ENCODE measurements at places on chromosomes 7 and 10. TPM values are rescaled to one million over a fixed set of nuclear protein-coding genes. Genes with fewer than 3 reads are reported as not detected.

GRCh38 chr10:74107391-74107790 is 43.2 kb downstream of the AP3M1 start:
- DNase-seq: no peak

- no peak for DNase-seq
These were observed 23.0 kb downstream of the ZNF518A start for GRCh38 chr10:96153070-96153469.

GRCh38 chr7:149010451-149010850 is 17.9 kb downstream of the PDIA4 start:
- DNase-seq: no peak

DNA sequence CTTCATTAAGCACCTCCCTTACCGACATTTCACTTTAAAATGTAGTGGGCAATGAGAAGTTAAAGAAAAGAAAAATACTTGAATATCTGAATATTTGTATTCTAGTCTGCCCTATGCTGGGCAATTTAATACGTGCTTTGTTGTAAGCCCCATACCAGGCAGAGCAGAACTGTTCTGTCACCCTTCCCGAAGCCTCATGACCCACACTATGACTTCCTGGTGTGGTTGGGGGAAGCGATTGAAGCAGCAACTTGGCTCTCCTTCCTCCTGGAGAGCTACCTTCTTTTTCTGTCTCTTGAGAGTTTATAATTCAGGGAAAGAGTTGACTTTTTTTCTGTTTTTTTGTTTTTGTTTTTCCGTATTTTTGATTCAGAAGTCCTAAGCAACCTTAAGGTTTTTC is 243.7 kb downstream of the INHBA start:
- no peak for DNase-seq

- no peak for DNase-seq
These were observed 41.4 kb downstream of the AHCYL2 start for GRCh38 chr7:129266181-129266580.

DNA sequence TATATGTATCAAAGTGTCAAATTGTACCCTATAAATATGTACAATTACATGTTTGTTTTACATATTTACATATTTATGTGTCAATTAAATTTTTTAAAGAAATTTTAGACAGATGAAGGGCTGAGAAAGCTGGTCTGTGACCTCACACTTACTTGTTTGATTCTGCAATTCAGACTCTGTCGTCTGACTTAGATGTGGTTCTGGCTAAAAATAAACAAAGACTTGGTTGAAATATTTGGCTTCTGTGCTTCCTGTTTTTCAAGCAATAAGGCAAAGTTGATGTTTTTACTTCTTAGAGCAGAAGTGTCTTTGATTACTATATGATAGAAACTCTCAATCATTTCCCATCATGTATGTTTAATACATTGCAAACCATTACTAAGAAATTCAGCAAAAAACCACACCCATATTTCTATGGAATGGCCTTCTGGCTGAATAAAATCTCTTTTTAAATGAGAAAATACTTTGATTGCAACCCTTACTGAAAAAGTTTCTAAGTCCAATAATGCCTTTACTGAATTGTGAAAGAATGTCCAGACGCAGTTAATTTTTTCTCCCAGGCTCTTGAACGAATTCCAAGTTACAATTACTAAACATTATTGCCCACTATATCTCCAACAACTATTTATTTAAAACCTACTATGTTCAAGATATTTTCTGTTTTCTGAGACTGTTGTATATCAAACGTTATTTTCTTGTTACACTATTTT is 59.5 kb upstream of the PRKG1 start:
- no peak for DNase-seq

DNA sequence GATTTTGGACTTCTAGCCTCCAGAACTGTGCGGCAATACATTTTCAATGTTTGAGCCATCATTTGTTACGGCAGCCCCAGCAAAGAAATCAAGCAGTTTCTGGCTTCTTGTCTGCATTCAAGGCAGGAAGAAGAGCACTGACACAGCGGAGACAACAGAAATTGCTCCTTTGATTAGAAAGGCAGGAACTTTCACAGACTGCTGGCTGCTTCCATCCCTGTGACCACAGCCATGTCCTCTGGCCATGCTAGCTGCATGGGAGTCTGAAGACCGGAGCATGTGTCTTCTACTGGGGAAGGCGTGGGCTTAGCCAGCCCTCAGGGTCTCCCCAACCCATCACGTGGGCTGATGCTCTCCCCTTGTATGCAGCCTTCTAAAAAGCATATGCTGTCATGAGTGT is 19.1 kb downstream of the C10orf71 start:
- no peak for DNase-seq

GRCh38 chr7:26637610-26638009 is 226.8 kb downstream of the SKAP2 start:
- no peak for DNase-seq

GRCh38 chr7:105352018-105352612 is 36.6 kb downstream of the SRPK2 start:
- no peak for DNase-seq

DNA sequence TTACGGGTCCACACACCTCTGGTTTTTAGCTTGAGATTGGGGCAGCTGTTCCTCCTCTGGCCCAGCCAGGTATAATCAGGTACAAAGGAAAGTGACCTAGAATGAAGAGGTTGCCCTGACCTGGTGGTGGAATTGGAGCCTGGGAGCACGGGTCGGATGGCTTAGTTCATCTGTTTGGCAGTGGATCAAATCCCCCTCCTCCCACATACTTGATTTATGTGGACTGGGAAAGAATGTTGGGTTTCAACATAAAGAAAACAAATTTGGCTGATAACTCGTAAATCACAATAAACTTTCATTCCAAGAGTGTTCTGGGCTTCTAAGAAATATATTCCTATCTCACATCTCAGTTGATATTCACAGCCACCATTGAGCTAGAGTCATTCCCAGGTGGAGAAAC is 186.8 kb downstream of the CUX1 start:
- DNase-seq: no peak

DNA sequence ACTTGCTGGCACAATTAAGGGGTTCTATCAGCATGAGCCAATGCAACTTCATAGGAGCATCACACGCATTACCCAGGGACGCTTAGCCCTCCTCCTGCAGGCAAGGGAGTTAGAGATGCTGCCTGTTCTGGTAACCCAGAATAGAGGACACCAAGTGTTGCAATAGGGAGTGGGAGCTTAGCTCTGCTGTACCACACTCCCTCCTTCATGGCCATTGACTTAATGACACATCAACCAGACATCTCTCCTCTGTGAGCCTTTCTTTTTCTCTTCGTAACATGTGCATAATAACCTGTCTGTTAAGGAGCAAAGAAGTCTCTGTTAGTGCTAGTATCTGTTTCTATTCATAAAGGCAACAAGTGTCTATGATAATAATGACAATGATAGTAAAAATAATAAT is 282.4 kb downstream of the SORCS3 start:
- DNase-seq: no peak

- DNase-seq: no peak
These were observed 39.6 kb upstream of the SP8 start for GRCh38 chr7:20826243-20826642.

DNA sequence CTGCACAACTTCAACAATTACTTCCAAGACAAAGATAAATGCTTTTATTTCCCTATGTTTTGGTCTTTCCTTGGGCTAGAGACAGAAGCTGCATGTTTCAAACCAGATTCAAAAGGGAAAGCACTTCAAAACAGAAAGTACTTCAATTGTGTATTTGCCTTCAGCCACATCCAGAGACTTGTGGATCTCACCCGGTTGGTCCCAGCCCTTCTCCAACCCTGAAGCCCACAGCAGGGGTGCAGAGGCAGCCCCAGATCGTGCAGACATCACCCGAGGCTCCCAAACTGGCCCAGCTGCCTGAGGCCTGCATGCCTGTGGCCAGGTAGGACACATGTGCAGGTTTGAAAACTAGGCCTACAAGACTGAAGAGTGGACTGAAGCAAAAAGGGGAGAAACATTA is 80.8 kb downstream of the ALOX5 start:
- no peak for DNase-seq

- DNase-seq: no peak
These were observed 591.8 kb upstream of the ADARB2 start for GRCh38 chr10:2329082-2329481.

GRCh38 chr7:102407910-102408309 is 11.7 kb downstream of the PRKRIP1 start:
- DNase-seq: no peak

DNA sequence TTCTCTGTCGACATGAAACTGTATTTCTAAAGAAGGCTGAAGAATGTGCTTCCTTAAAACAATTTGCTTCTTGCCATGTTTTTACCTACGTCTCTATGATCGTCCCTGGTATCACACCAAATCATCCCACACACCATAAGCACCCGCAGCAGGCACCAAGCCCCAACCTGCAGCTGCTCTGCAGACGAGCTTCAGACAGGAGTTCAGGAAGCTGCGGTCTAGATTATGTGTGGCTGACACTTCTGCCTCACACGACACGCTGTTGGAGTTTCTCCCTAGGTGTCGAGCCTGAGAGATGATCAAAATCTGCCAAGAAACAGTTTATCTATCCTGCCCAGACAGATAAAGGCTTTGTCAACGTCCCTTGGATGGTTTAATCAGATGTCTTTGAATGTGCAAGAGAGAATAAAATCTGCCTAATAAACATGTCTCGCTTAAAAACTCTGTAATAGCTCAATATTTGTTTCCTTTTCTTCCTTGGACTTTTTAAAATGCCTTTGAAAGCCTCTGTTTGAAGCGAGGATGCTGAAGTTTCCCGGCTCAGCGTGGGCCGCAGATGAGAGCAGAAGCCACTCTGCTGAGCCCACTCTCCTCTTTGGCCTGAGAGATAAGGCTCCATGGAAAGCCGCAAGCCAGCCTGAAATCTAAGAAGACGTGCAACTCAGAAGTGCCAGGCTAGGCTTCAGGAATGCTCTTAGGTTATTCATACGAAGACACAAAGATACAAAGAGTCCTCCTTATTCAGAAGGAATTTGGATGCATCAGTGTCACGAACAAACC is 158.3 kb upstream of the PFKP start:
- no peak for DNase-seq

GRCh38 chr10:43024942-43025700 is 51.7 kb upstream of the RET start:
- no peak for DNase-seq

DNA sequence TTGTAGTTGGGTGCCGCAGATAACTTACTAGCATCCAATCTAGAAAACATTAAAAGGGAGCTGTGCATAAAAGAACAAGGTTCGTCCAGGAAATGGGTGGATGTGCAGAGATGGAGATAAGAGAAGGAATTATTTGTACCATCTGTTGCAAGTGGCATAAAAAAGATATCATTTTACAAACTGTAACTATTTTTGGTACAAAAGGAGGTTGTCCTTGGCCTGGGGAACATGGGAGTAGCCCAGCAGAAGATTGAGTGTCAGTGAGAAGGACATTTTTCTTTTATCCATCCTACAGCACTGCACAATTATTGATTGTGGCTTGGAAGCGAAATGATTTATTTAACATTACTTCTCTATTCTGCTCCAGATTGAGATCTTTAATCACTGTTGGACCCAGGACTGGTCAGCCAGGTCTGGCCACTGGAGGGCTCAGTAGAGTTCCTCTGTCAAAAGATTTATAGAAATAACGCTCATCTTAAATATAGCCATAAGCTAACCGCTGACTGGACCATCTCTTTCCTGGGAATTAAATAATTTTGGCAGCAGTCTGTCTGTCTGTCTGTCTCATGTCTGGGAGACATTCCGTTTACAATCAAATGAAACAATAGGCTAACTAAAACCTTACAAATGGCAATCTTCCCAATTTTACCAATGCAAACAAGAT is 254.1 kb downstream of the KIAA1217 start:
- DNase-seq: no peak

DNA sequence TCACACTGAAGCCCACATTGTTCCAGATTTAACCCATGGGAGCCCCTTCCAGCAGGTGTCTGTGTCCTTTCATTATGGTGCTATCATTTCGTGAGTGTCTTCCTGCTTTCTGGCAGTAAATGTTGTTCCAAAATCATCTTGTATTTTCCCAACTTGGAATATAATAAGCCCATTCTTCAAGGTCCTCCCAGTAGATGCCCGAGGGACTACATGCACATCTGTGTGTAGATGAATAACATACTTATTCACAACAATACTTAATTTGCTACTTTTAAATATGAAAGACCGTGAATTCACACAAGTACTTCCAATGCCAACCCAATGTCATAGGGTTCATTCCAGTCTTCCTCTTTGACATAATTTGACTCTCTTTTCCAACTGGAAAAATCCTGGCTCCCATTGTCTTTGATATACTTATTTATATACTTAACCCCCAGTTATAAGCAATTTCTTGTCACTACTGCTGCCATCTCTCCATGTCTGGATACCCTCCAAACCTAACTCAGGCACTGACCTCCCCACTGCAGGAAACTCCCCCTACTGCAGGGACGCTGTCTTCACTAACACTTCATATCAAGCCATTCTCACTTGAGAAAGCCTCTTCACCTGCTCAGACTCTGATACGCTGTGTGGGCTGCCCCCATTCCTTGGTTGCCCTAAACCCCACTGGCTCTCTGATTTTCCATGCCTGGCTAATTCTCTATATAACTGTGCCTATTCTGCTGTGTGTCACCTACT is 1119.2 kb downstream of the CNTNAP2 start:
- DNase-seq: no peak

DNA sequence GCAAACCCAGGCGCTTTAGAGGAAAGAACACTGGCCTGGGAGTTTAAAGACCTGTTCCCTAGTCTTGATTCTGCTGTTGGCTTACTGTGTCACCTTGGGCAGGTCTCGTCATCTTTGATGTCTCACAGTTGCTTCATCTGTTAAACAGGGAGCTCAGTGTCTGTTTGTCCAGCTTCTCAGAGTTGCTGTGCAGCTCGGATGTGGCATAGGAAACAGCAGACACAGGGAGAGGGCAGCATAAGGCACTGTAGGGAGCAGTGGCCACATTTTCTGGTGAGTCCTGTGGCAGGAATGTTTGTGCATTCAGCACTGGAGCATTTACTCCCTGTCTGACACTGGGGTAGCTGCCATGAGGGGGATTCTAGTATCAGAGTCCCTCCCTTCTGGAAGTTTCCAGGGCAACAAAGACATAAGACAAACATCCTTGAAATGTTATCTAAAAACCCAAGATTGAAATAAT is 2.0 kb downstream of the REPIN1 start:
- no peak for DNase-seq

DNA sequence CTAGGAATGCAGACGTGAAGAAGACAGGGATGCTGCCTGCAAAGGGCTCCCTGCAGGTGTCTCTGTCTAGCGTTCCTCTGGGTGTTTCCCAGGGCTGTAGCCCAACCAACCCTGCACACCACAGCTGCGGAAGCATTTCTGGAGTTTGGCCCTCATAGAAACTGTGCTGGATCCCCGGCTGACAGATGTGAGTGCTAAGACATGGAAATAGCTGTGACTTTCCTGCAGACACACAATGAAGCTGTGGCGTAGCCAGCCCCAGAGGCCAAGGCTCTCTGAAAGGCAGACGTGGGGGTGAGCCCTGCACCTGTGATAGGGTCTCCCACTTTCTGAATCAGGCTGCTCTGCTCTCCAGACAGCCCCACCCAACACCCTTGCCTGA is 44.8 kb downstream of the ADCYAP1R1 start:
- DNase-seq: no peak

The ADCY1 gene
- polyA plus RNA-seq: 3.5 TPM

The ADGRA1 gene
- polyA plus RNA-seq: 1.2 TPM

The SLC39A12 gene
- not detected for polyA plus RNA-seq

The KCP gene
- 25.1 TPM for polyA plus RNA-seq

The ZNF853 gene
- 15.2 TPM for polyA plus RNA-seq

The SAP25 gene
- polyA plus RNA-seq: 3.6 TPM

The FKBP9 gene
- 146 TPM for polyA plus RNA-seq

The SEC23IP gene
- 65.4 TPM for polyA plus RNA-seq

The MYH16 gene
- polyA plus RNA-seq: 0.10 TPM

The AS3MT gene
- polyA plus RNA-seq: 22.6 TPM

The BAIAP2L1 gene
- polyA plus RNA-seq: 12.5 TPM

All from right renal pelvis (tissue), 4 donors.